Effector memory CD8-positive, alpha-beta T cell (primary cell): ENCODE measurements at places on chromosomes 1 and 21.

GRCh38 chr1:32539584-32540571, 651 bp downstream of the ZBTB8A start:
- H3K36me3 ChIP-seq = no peaks in the 10 kb centered on the region
- H3K4me3 ChIP-seq = peak overlapping the region; percentile 81
- peak overlapping the region; percentile 5 for H3K27ac ChIP-seq
- peaks cover 54% of the 10 kb centered on the region for H3K27me3 ChIP-seq

- no peak for DNase-seq
- H3K36me3 ChIP-seq = peaks cover 11% of the 10 kb centered on the region
- peaks cover 47% of the 10 kb centered on the region for H3K4me1 ChIP-seq
- H3K27ac ChIP-seq = peak overlapping the region; percentile 33
- H3K27me3 ChIP-seq = no peaks in the 10 kb centered on the region
Observed at GRCh38 chr21:46226920-46227599, 1.5 kb downstream of the LSS start.

GRCh38 chr1:236808564-236809130, 13.6 kb downstream of the MTR start:
- peaks cover 43% of the 10 kb centered on the region for H3K36me3 ChIP-seq
- H3K27ac ChIP-seq = no peak overlapping the region
- H3K27me3 ChIP-seq = no peaks in the 10 kb centered on the region
- no peak overlapping the region for H3K4me3 ChIP-seq
- H3K4me1 ChIP-seq = peaks cover 5% of the 10 kb centered on the region

DNA sequence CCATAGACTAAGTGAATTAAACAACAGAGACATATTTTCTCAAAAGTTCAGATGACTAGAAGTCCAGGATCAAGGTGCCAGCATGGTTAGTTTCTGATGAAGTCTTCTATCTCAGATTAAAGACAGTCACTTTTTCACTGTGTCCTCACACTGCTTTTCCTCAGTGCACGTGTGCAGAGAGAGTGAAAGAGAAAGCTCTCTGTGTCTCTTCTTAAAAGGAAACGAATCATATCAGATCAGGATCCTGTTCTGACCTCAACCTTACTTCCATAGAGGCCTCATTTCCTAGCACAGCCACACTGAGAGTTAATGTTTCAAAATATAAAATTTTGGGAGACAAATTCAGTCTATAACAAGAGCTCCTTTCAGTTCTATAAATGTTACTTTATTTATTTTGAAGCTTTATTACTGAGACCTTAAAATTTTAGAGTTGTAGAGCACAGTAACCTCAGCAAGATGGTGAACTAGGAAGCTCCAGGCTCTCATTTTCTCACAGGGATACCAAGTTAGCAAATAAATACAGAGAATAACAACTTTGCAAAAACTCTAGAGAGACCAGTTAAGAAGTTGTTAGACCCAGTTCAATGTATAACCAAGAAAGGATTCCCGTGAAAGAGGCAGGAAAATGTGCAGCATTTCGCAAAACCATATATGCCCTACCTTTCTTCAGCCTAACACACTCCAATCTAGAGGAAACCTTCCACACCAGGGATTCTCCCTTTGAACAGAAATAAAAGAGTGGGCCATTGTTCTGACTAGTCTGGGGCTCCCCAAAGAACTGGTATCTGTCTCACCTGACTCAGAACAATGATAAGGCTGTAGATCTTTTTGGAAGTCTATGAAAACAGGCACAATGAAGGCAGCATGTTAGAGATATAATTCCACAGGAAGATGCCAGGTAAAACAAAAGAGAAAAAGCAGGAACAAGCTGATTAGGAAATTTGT, 372.2 kb downstream of the MRPL39 start:
- H3K27me3 ChIP-seq = no peaks in the 10 kb centered on the region
- peaks cover 2% of the 10 kb centered on the region for H3K36me3 ChIP-seq
- H3K27ac ChIP-seq = no peak overlapping the region

DNA sequence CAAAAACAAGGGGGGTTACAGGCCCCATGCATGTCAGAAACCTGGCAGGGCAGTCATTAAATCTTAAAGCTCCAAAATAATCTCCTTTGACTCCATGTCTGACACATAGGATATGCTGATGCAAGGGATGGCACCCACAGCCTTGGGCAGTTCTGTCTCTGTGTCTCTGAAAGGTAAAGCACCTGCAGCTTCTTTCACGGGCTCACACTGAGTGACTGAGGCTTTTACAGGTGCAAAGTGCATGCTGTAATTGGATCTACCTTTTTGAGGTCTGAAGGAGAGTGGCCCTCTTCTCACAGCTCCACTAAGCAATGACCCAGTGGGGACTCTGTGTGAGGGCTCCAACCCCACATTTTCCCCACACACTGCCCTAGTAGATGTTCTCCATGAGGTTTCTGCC, 1309.0 kb upstream of the B3GALT2 start:
- H3K4me1 ChIP-seq = no peaks in the 10 kb centered on the region
- no peak for DNase-seq
- H3K4me3 ChIP-seq = no peak overlapping the region
- no peaks in the 10 kb centered on the region for H3K36me3 ChIP-seq
- H3K27ac ChIP-seq = no peak overlapping the region
- no peaks in the 10 kb centered on the region for H3K27me3 ChIP-seq
